ENCODE measurements at places on chromosomes 12 and 14. TPM values are rescaled to one million over a fixed set of nuclear protein-coding genes. Genes with fewer than 3 reads are reported as not detected.

SLC4A8 gene
- 1.9 TPM for total RNA-seq

DNA sequence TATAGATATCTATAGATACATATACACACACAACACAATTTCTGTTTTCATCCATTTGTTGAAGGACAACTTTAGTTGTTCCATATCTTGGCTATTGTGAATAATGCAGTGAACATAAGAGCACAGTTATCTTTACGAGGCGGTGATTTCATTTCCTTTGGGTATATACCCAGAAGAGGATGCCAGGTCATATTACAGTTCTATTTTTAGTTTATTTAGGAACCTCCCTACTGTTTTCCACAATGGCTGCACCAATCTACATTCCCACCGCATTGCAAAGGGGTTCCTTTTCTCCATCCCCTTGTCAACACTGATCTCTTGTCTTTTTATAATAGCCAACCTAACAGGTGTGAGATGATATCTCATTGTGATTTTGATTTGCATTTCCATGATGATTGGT lies 143.4 kb upstream of the ARHGAP5 start:
- H3K27ac ChIP-seq, result no peak overlapping the region
- no peaks in the 10 kb centered on the region for H3K27me3 ChIP-seq
- DNase-seq, result no peak
- no peaks in the 10 kb centered on the region for H3K4me1 ChIP-seq
- no peaks in the 10 kb centered on the region for H3K36me3 ChIP-seq

SLC24A4 gene
- total RNA-seq, result 0.99 TPM

DNA sequence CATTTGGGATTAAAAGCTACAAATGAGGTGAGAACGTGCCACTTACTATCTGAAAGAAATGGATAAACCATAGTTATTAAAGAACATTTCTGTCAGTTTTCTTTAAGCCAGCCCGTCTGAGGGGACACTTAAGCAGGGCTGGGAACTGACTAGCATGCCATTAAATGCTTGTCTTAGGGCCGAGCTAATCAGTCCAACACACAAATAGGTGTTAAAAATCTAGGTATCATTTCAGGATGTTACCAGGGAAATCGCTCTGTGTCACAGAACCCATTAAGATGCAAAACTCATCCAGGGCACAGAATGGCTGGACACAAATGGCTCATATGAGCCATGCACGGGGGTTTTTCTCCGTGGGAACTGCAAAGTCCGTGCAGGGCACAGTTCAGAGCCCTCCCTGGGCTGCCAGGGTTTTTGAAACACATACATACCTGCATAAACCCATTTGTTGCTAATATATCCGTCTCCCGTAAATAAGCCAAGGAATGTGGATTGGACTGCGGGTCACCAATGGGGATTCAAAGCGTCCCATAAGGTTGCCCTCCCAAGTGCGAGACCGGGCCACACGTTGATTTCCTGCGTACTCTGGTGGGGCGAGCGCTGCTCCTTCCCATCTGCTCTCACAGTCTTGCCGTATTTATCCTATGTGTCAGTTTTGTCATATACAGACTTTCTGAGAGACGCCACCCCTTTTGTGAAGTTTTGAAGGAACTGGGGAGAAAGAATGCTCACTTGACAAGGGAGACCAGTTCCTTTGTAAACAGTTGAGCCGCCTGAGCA lies 5.4 kb upstream of the GSC start:
- no peak for DNase-seq
- no peak overlapping the region for H3K4me3 ChIP-seq
- H3K36me3 ChIP-seq, result no peaks in the 10 kb centered on the region
- peaks cover 2% of the 10 kb centered on the region for H3K4me1 ChIP-seq

GRCh38 chr12:104480012-104480411 lies 23.3 kb downstream of the CHST11 start:
- H3K4me3 ChIP-seq, result no peak overlapping the region
- DNase-seq, result no peak
- H3K36me3 ChIP-seq, result no peaks in the 10 kb centered on the region
- no peaks in the 10 kb centered on the region for H3K27me3 ChIP-seq

GRCh38 chr12:106235770-106236169 lies 12.1 kb downstream of the CKAP4 start:
- no peaks in the 10 kb centered on the region for H3K4me1 ChIP-seq
- H3K27ac ChIP-seq, result no peak overlapping the region
- no peak overlapping the region for H3K4me3 ChIP-seq

RNF212B gene
- not detected for total RNA-seq

DNA sequence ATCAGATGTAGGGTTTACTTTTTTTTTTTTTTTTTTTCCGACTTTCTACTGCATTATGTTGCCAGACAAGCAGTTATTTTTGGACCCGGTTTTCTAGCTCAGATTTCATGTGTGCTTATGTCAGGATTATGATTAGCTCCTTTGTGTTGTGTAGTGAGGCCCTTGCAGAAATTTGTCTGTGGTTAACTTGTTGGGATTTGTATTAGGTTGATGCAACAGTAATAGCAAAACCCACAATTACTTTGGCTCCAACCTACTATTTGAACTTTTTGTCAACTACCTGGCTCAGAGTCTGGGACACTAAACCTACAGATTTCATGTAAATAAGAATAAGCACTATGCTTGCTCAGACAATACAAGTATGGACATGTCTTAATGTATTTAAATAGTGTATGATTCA lies 44.1 kb upstream of the KCNJ8 start:
- no peak overlapping the region for H3K4me3 ChIP-seq
- no peak overlapping the region for H3K27ac ChIP-seq
- no peaks in the 10 kb centered on the region for H3K27me3 ChIP-seq
- no peaks in the 10 kb centered on the region for H3K36me3 ChIP-seq
- DNase-seq, result no peak

Data from sigmoid colon (tissue), 7 donors.